Hematopoietic multipotent progenitor cell treated with erythropoietin and hydrocortisone succinate and interleukin-3 and kit ligand, for 4 days (in vitro differentiated cells): ENCODE measurements at places on chromosomes 11 and 22.

DNA sequence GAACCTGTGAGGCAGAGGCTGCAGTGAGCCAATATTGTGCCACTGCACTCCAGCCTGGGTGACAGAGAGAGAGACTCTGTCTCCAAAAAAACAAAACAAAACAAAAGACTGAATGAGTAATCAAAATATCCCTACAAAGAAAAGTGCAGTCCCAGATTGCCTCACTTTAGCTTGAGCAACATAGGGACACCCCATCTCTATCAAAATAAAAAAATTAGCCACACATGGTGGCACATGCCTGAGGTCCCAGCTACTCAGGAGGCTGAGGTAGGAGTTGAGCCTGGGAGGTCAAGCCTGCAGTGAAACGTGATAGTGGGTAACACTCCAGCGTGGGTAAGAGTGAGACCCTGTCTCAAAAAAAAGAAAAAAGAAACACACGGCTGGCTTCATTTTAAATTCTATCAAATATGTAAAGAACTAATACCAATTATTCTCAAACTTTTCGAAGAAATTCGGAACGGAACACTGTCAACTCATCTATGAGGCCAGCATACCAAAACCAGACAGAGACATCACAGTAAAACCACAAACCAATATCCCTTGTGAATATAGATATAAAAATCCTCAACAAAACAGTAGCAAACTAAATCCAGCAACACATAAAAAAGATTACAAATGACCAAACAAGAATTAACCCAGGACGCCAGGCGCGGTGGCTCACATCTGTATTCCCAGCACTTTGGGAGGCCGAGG is 12.9 kb downstream of the CHEK2 start:
- no peak for DNase-seq

- DNase-seq, result no peak
Measured at GRCh38 chr11:19437760-19438159, 197.0 kb upstream of the E2F8 start.

DNA sequence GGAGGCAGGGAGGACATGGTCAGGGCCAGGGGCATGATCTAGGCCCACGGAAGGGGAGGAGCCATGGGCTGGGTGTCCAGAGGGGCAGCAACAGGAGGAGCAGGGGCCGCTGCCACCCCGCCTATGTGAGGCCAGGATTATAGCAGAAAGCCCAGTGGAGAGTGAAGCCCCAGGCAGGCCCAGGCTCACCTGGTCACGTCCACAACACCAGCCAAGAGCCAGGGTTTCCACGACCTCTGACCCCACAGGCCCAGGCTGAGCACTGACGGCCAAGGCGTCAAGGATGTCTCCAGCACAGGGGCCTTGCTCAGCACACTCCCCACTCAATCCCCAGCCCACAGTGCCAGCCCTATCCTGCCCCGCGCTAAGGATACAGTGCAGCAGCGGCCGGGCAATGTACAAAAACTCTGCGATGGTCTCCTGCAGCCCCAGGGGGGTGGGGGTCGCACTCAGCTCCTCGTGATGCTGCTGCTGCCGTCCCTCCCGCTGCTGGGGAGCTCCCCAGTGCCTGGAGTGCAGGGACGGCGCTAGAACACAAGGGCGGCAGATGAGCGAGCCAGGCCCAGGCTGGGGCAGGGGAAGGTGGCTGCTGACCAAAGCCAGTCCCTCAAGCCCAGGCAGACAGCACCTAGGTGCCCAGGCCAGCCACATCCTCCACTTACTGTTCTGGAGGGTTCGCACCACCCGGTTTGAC is 3.6 kb downstream of the PEX16 start:
- DNase-seq, result no peak

DNA sequence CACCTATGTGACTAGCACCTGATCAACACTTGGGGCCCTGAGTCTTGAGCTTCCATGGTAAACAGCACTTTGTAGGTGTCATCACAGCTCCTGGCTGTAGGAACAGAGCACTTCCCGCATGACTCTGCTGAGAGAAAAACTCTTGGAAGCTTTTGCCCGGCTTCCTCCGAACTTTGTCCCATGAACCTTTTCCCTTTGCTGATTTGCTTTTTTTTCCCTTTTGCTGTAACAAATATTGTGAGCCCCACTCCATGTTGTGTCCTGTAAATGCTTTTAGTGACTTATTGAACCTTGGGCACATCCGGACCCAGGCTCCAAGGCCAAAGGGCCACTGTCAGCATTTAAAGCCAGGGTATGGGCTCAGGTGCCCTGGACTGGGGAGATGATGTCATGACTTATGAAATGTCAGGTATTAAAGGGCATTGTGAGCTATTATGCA is 391.1 kb downstream of the TENM4 start:
- DNase-seq, result no peak

GRCh38 chr11:46414466-46414796 is 22.9 kb upstream of the CHRM4 start:
- DNase-seq, result peak; percentile 61

DNA sequence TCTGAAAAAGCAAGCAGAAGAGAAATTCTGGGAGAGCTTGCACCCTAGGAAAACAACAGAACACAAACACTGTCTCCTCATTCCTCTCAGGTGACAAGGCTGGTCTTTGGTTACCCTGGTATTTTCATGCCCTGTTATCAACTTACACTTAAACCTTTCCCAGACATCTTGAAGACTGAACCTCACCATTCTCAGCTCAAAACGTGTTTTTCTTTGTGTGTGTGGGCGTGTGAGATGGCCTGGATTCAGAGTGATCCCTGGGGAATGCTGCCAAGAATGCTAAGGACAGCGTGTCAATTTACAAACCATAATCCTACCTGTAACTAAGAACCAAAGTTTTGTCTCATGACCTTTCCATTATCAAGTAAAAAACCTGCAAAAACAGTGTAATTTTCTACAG is 33.3 kb downstream of the ELF5 start:
- DNase-seq, result no peak

- no peak for DNase-seq
Measured at GRCh38 chr22:49554296-49554625, 273.4 kb downstream of the BRD1 start.

DNA sequence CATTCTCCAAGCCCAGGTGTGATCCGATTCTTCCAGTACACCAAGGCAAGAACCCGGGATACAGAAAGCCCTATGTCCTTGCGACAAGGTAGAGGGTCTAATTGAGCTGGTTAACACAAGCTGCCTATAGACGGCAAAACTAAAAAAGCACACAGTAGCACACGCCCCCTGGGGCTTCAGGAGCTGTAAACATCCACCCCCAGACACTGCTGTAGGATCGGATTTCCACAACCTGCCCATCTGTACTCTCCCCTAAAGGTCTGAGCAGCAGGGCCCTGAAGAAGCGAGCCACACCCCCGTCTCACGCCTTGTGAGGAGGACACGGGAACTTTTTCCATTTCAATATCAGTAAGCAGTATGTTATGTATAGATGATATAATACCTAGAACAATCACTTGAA is 624.7 kb downstream of the BUD13 start:
- no peak for DNase-seq

- DNase-seq, result no peak
Measured at GRCh38 chr11:66044757-66045156, 4.2 kb downstream of the GAL3ST3 start.

DNA sequence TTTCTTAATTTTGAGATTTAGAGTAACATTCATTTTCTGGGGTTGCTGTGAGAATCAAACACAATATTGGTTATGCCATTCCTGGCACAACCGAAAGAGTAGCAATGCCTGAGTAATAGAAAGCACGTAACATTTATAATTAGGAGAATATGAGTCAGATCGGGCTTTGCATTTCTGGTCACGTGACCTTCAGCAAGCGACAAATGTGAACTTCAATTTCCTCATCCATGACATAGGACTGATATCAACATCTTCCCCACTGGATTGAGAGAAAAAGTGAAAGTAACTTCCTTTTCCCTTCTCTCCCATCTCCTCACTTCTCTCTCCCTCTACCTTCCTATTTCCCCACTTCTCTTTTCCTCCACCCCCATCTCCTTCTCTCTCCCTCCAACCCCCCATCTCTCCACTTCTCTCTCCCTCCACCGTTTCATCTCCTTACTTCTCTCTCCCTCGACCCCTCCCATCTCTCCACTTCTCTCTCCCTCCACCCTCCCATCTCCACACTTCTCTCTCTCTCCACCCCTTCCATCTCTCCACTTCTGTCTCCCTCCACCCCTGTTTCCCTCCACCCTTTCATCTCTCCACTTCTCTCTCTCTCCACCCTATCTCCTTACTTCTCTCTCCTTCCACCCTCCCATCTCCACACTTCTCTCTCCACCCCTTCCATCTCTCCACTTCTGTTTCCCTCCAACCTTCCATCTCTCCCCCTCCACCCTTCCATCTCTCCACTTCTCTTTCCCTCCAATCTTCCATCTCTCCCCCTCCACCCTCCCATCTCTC is 33.5 kb upstream of the CAT start:
- no peak for DNase-seq

GRCh38 chr11:96287822-96288439 is 55.1 kb downstream of the MAML2 start:
- no peak for DNase-seq

GRCh38 chr22:42069801-42070516 is 653 bp downstream of the NAGA start:
- peak; percentile 54 for DNase-seq

GRCh38 chr11:74575999-74576398 is 16.4 kb upstream of the POLD3 start:
- no peak for DNase-seq

- DNase-seq, result no peak
Measured at GRCh38 chr11:1543606-1544263, 28.3 kb downstream of the DUSP8 start.

DNA sequence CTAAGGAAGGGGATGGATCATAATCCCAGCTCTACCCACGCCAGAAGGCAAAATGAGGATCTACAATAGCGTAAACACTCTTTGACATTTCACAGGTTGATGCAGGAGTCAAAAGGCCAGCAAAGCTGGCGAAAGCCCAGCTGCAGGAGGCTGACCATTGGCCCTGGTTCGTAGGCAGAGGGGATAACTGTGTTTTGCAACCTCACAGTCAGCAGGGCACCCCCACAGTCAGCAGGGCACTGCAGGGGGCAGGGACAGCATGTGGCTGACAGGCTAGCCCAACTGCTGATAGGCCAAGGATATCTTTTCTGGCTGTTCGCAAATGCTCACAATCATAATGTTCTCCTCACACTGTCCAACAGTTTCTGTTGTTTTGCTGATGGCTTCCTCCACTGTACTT is 372.7 kb downstream of the BUD13 start:
- DNase-seq, result no peak
